ENCODE measurements at places on chromosomes 2 and 18.

DNA sequence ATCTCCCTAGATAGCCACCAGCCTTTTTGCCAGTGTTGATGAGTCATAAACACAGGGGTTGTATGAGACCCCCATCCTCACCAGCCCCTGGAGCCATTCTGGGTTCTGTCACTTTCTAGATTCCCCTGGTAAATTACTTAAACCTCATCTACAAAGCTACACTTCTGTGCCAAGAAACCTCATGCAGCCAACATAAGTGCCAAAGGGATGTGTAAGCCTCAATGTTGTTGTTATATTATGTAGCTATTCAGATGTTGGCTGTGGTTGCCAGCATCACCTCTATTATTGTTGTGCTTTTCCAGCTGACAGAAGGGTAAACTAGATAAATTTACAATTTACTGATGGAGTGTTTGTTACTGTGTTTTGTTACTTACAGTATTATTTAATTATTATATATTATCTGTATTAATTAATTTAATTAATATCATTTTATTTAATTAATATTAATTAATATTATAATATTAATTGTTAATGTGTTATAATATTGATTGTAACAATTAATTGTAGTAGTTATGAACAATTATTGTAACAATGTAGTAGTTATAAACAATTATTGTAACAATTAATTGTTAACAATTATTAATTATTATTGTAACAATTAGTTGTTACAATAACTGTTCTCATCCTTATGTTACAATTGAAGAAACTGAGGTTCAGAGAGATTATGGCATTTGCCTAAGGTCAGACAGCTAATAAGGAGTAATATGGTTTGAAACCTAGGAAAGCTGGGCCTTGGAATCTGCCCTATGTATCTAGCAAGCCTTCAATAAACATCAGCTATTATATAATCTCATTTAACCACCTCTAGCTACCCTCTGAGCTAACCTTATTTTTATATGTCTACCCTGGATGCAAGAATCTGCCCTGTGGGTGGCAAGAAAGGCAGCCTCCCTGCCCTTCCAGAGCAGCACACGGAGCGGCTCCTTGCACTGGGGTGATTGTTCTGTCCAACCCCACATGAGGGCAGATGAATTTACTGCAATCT is 36.1 kb downstream of the PSTPIP2 start:
- DNase-seq: no peak

GRCh38 chr2:31142110-31142509 is 3.9 kb upstream of the GALNT14 start:
- DNase-seq: no peak

DNA sequence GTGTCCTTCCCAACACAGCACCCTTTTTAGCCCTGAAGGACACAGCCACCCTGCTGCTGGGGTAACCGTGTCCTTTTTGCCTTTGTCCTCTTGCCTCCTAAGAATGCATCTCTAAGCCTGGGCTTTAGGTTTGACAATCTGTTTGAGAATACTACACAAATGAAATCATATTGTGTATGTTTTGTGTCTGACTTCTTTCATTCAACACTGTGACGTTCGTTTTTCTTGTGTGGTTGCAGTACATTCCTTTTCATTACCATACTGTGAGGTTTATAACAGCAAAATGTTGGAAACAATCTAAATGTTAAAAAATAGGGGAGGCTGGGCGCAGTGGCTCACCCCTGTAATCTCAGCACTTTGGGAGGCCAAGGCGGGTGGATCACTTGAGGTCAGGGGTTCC is 11.2 kb downstream of the ASPRV1 start:
- DNase-seq: no peak

DNA sequence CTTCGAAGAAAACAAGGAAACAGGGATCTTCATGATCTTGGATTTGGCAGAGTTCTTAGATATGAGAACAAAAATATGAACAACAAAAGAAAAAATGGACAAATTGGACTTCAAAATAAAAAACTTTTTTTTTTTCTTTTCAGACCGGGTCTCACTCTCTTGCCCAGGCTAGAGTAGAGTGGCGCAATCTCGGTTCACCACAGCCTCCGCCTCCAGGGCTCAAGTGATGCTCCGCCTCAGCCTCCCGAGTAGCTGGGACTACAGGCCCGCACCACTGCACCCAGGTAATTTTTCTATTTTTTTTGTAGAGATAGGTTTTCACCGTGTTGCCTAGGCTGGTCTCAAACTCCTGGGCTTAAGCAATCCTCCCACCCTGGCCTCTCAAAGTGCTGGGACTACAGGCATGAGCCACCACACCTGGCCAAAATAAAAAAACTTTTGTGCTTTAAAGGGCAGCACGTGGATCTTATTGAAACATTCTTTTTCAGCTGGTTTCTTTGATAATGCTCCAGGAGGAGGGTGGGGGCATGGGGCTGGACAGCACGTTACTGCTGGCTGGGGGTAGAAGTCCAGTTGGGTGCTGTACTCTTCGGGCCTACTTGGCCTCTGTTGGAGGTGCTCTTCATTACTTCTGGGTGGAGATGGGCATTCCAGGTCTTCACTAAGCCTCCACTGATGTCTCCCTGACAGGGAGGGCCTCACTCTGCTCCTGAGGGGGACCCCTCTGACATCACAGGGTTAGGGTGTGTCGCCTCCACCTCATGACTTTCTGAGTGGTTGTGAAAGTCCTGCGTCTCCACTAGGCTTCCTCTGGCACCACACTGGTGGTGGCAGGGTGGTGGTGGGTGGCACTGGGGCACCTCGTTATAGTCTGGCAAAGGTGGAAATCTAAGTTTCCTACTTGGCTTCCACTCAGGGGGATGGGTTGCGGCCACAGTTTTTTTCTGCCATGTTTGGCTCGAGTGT is 150.5 kb upstream of the XPO1 start:
- DNase-seq: no peak

DNA sequence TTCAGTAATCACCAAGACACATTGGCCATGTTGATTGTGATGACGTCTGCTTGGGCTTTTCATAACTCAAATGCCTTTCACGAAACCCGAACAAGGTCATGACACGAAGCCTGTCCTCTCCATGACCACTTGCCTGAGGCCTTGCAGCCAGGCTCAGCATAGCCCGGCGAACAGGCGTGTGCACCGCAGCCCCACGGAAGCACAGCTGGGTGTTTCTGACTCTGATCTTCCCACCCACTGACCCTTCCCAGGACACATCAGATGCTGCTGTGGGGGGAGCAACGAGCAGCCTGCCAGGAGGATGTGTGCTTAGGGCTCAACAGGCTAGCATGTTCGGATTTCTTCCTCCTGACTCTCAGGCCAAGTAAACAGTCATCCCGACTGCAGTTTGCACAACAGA is 369.4 kb upstream of the SALL3 start:
- no peak for DNase-seq

- DNase-seq: no peak
These were observed 620.0 kb upstream of the SLC39A10 start for GRCh38 chr2:195037045-195037444.

DNA sequence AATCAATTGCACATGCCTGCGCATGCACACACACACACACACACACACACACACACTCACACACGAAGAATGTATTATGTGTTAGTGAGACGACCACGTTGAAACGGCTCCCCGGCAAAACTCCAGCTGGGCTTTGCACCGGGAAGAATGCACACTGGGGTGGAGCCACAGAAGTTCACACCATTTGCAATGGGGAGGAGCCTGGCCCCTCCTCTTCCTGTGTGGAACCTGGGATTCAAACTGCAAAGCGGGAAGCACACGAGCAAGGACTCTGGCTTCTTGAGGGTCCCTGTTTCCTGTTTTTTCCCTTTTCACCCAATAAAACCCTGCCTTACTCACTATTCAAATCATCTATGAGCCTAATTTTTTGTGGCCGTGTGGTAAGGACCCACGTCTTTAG is 304.0 kb upstream of the TMEFF2 start:
- no peak for DNase-seq

DNA sequence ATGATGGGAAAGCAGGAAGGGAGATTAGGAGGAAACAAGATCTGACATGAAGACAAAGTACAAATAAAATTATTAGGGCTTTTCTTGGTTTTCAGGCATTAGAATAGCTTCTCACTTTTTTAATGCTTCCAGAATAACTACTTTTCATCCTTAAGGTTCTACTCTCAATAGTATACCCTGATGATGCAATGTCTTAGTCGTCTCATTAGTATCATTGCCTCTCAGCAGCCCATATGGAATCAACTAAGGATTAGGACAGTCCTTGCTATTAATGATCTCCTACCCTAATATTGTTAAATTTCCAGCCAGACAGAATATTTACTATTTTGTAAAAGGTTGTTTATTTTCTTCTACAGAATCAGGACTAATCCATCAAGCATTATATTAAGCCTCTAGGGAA is 55.9 kb downstream of the RELCH start:
- no peak for DNase-seq

- DNase-seq: no peak
These were observed 59.1 kb downstream of the TNS1 start for GRCh38 chr2:217943446-217944321.

GRCh38 chr18:44815108-44815507 is 134.4 kb downstream of the SETBP1 start:
- DNase-seq: no peak

DNA sequence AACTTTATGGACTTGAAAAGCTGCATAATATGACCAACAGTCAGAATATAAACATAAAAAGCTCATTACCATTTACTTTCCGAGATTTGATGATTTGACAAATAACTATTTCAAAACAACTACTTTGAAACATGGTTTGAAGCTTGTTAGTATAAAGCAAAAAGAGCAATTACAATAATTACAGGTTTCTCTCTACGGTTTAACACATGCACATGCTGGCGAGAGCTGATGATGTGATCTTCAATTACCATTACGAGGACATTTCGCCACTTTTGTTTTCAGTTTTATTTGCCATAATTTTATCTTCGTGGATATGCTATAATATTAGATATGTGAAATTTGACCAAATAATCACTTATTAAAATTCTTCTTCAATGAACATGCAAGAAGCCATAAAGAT is 270.1 kb downstream of the TCF4 start:
- DNase-seq: no peak

DNA sequence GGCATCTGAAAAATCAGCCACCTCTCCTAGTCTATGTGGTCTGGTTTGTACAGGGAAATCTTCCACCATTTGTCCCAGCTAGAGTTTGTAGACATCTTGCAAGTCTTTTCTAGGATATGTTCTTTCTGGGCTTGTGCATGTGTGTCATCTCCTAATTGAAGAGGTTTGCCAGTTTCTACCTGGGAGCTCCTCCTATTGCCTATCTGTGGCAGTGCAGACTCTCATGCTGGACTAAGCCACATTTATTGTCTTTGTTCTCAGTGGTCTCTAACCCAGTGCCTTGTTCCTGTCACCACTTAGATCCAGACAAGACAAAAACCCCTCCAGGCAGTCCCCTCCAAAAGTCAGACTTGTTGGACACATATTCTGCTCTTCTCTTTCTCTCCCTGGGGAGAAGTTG is 72.0 kb upstream of the MRPS9 start:
- DNase-seq: no peak

- no peak for DNase-seq
These were observed 85.8 kb upstream of the TTN start for GRCh38 chr2:178892751-178893625.

- DNase-seq: no peak
These were observed 4.2 kb downstream of the ECEL1 start for GRCh38 chr2:232483311-232483922.

Data from activated CD4-positive, alpha-beta T cell treated with anti-CD3 and anti-CD28 coated beads, Interleukin-2, amount 50 U/mL, for 24 hours (primary cell).